Amniotic stem cell (primary cell): ENCODE measurements at places on chromosomes 1 and 21.
A peak's percentile ranks its signal among the peaks of the same experiment; 100 is the strongest.

DNA sequence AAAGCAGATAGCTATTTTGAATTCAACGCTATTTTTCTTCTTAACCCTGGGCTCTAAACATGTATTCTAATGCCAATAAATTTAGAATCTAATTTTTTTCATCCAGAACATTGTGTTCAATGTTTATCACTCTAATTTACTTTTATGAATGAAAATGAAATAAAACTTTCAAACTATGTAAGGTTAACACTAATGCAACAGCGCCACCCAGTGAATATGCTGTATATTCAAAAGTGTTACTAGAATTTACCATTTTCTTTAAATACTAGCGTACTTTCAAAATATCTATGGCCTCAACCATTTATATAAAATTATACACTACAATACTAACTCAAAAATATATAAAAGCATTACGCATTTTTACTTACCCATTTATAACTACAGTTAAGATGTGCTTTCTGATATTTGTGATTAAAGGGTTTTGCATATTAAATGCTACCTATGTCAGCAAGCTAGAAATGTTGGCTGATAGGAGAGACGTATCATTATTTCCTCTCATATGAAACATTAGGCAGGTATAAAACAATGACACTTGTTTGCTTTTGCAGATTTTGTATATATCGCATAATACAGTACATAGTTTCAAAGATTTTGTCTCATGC is 5.9 kb upstream of the NUF2 start:
- peak; percentile 50 for DNase-seq

GRCh38 chr1:204287466-204287891 is 72.2 kb downstream of the PLEKHA6 start:
- DNase-seq = no peak

- no peak for DNase-seq
Measured at GRCh38 chr1:29458737-29459619, 222.7 kb downstream of the PTPRU start.

DNA sequence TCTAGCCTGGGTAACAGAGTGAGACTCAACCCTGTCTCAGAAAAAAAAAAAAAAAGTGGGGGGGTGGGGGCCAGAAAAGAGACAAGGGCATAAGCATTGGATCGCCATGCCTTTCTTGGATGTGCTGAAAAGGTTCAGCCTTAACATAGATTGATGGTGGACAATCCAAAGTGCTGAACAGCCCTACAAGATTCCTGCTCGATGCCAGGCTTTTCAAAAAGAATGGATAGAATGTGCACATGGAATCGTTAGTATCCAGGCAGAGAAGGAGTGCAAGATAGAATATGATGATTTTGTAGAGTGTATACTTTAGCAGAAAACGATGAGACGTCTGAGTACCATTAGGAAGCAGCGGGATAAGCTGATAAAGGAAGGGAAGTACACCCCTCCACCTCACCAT is 10.9 kb upstream of the COA7 start:
- DNase-seq = no peak

GRCh38 chr21:27476696-27477095 is 509.8 kb upstream of the ADAMTS5 start:
- DNase-seq = no peak
